ENCODE measurements at places on chromosomes 4 and X.

GRCh38 chr4:182928061-182928460, 10.9 kb upstream of the DCTD start:
- no peak for DNase-seq

GRCh38 chr4:149914119-149915115, 98.8 kb upstream of the IQCM start:
- DNase-seq = no peak

GRCh38 chr4:184424993-184425758, 49.2 kb downstream of the IRF2 start:
- peak; percentile 52 for DNase-seq

GRCh38 chrX:21590012-21590776, 67.9 kb downstream of the KLHL34 start:
- DNase-seq = no peak

DNA sequence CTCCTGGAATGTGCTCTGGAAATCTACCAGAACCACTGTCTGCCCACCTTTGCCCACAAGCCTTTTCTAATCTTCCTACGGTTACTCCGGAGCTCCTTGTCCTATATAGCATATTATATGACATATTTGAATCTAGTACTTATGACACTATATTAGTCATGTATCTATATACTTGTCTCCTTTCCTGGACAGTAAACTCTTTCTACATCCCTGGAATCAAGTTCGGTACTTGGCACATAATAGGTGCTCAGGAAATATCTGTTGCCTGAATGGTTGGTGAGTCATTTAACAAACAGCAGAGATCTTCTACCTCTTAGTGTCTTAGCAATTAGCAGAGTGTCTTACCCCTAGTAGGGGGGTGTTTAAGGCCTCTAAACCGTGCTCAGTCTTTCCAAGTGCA, 123.6 kb downstream of the RELL1 start:
- no peak for DNase-seq

- DNase-seq = no peak
Observed at GRCh38 chrX:2540426-2540947, 39.7 kb upstream of the DHRSX start.

GRCh38 chr4:66023061-66023460, 352.8 kb upstream of the EPHA5 start:
- DNase-seq = no peak

DNA sequence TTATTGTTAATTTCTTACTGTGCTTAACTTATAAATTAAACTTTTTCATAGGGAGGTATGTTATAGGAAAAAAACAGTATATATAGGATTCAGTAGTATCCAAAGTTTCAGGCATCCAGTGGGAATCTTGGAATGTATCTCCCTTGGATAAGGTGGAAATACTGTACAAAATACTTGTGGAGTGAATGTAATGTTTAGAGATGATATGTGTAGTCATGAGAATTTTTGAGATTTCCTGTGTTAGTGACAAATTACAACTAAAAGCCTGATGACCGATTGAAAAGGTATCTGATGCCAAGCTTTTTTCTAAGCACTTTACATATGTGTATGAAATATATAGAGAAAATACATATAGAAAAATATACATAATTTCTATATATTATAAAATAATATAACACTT, 69.2 kb downstream of the STK32B start:
- DNase-seq = no peak

- DNase-seq = peak; percentile 19
Observed at GRCh38 chrX:10756441-10756840, 136.1 kb upstream of the MID1 start.

DNA sequence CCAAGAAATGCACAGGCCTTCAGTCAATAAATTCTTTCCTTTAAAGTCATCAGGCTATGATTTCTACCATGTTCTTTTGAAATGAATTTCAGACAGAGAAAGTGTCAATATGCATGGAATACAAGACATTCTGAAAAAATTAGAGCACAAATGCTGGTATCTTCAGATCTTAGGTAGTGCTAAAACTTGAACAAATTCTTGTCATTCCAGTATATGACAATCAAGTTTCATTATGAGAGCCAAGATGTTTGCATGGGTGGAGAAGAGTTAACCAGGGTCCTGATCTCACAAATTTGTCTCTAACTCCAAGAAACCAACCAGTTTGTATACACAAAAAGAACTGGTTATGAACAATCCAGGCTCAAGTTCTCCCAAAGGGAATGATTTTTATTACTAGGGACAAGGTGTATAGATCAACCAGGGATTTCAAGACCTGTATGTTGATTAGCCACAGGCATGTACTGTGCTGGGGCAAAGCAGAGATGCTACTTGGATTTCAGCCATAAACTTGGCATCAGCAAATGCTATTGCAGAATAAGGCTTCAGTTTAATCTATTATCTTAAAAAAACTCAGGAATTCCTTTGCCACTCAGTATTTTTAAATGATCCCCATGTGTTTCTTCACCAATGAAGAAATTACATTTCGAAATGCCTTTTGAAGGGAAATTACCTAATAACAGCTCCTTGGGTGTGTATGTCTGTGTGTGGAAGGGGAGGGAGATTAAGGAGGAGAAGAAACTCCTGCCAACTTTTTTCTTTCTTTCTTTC, 69.7 kb downstream of the FANCB start:
- no peak for DNase-seq

DNA sequence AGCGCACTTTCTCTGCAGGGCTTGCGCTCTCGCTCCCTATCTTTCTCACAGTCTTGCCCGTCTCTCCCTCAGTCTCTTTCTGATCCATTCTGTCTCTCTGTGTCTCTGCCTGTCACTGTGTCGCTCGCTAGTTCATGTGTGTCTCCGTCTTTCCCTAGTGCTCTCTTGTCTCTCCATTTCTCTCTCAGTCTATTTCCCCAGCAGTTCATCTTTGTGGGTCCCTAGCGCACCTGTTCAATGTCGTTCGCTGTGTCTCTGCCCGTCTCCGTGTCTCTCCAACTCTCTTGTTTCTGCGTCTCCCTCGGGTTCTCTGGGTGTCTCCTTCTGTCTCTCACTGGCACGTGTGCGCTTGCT, 1.5 kb downstream of the GPR101 start:
- no peak for DNase-seq

- no peak for DNase-seq
Observed at GRCh38 chr4:38560768-38561558, 103.0 kb upstream of the KLF3 start.

DNA sequence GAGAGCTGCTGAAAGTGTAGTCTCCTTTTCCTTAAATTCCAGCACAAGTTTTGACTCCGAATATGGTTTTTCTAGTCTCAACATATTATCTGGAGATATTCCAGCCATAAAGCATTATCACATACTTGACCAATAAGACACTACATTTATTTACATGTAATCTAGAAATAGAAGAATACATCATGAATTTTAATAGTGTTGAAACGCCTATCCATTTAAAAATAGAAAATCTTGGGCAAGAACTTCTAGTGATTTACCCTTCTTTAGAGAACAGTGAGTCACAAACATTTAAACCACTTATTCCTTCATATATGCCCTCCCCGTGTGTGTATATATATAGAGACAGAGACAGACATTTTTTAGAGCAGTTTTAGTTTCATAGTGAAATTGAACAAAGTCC, 161.5 kb downstream of the SOWAHB start:
- DNase-seq = no peak

GRCh38 chr4:183146478-183146877, 47.4 kb downstream of the WWC2 start:
- DNase-seq = no peak

DNA sequence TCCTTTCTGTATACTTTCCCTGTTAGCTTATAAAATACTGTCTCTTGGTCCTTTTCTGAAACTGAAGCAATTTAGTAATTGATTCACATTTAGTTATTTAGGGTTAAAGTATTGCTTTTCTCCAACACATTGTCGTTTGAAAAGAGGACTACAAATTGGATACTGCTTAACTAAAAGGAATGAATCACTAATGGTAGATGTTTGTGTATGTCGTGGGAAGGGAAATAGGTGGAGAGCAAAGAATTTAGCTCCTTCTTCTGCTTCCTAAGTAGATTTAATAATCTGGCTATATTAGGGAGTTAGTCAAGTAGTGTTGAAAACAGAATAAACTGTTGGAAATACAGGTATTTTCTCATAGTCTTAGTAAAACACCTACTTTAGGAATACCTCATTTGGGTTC, 27.9 kb downstream of the SLAIN2 start:
- no peak for DNase-seq

DNA sequence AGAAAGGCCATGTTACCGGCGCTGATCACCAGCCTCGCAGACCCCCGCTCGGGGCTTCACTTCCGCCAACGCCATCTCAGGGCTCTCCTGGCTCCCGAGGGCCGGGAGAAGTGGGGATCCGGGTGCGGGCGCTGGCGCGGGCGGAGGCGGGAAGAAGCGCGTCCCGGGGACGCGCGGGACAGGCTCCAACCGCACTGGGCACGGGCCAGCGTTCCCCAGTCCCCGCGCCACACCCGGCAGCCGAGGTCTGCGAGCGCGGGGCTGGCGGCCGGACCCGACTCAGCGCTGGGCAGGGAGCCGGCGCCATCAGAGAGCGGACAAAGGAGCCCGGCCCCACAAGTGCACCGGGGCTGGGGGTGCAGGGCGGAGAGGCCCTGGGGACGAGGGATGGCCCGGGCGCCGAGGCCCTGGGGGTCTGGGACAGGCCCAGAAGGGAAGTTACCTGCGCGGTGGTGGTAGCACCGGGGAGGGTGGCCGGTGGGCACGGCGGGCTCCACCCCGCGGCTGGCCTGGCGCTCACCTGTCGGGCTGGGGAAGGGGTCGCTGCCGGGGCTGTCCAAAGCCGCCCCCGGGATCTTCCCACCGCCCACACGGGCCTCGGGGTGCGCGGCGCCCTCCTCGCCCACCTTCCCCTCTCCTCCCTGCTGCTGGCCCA, 449 bp downstream of the CTPS2 start:
- DNase-seq = peak; percentile 39

DNA sequence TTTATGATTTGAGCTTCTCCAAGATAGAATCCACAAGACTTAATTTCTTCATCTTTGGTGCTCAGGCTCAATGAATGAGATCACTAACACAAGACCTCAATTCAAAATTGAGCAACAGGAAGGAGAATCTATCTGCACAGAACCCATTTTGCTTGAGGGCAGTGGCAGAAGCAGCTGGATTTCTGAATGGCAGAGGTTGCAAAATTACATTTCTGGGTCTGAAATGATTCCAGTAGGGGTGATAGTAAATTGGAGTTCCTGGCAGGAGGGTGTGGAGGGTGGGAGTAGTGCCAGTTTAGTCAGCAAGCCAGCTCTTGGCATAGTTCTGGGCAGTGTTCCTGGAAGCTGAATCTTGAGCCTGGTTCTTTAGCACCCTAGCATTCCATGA, 281.1 kb downstream of the SLC7A11 start:
- DNase-seq = no peak

- DNase-seq = no peak
Observed at GRCh38 chr4:53962516-53963225, 101.7 kb downstream of the CHIC2 start.

- no peak for DNase-seq
Observed at GRCh38 chr4:118351851-118352827, 664 bp downstream of the PRSS12 start.
